ENCODE measurements at places on chromosomes 3 and 15. TPM values are rescaled to one million over a fixed set of nuclear protein-coding genes. Genes with fewer than 3 reads are reported as not detected.

The NCBP2 gene
- 49.1 TPM for total RNA-seq

The HRG gene
- not detected for total RNA-seq

The KCNAB1 gene
- not detected for total RNA-seq

The LDHAL6B gene
- not detected for total RNA-seq

The OR5AC2 gene
- total RNA-seq: not detected

The SAMD7 gene
- total RNA-seq: not detected

The MGLL gene
- 58.5 TPM for total RNA-seq

The ATP13A4 gene
- not detected for total RNA-seq

The MAP1A gene
- total RNA-seq: 0.96 TPM

The FBLN2 gene
- 2.9 TPM for total RNA-seq

The ARNT2 gene
- 15.9 TPM for total RNA-seq

The ATP8B4 gene
- 1.1 TPM for total RNA-seq

The SLCO2A1 gene
- not detected for total RNA-seq

The HSPBAP1 gene
- 6.1 TPM for total RNA-seq

The CYP8B1 gene
- total RNA-seq: not detected

The ACTL6A gene
- total RNA-seq: 48.1 TPM

The CCDC54 gene
- not detected for total RNA-seq

The LRRIQ4 gene
- total RNA-seq: not detected

The PPM1L gene
- 0.55 TPM for total RNA-seq

The AVEN gene
- 26.1 TPM for total RNA-seq

Data from A549 treated with RU486 at 1 μM for 4 hours (cell line).